ENCODE measurements at places on chromosomes 13 and 19.

GRCh38 chr13:69324090-69324886 is 783.3 kb upstream of the ATXN8OS start:
- no peak for DNase-seq

- DNase-seq = no peak
Measured at GRCh38 chr19:49605605-49606004, 14.6 kb downstream of the PRR12 start.

DNA sequence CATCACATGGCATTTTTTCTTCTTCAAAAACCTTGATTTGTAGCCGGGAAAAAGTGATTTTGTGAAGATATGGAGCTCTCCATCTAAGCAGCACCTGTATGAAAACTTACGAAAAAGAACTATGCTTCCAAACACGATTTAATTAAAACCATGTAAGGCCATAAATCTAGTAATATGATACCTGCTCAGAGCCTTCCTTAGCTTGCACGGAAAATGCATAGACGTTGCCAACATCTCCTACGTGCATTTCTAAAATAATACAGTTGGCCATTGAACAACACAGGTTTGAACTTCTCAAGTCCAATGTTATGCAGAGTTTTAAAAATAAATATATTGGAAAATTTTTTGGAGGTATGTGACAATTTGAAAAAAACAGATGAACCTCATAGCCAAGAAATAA is 59.1 kb upstream of the RNF113B start:
- no peak for DNase-seq

DNA sequence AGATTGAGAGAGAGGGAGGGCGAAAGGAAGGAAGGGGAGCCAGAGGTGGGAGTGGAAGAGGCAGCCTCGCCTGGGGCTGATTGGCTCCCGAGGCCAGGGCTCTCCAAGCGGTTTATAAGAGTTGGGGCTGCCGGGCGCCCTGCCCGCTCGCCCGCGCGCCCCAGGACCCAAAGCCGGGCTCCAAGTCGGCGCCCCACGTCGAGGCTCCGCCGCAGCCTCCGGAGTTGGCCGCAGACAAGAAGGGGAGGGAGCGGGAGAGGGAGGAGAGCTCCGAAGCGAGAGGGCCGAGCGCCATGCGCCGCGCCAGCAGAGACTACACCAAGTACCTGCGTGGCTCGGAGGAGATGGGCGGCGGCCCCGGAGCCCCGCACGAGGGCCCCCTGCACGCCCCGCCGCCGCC is at the start of gene TNFSF11:
Gene TNFSF11, plus strand, starts transcription at position 142 of the 400 bp plus-strand sequence. Its CDS starts 152 bp downstream, at position 294.
- peak; percentile 25 for DNase-seq

- DNase-seq = no peak
Measured at GRCh38 chr13:46172531-46172991, 9.4 kb downstream of the LCP1 start.

GRCh38 chr19:47135156-47135555 is 4.5 kb downstream of the SAE1 start:
- DNase-seq = no peak

DNA sequence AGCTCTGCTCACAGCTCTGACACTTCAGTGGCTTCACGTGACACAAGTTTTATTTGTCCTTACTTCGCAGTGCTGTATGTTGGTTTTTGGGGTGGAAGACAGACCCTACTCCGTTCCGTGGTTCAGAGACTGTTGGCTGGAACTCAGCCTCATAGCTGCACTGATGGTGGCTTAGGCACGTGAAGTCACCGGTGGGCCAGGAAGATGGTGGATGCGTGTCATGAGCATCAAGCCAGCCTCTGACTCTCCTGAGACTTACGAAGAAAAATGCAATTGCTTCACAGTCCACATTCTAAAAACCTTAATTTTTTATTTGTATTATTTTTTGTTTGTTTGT is 161.4 kb upstream of the SOX1 start:
- no peak for DNase-seq

DNA sequence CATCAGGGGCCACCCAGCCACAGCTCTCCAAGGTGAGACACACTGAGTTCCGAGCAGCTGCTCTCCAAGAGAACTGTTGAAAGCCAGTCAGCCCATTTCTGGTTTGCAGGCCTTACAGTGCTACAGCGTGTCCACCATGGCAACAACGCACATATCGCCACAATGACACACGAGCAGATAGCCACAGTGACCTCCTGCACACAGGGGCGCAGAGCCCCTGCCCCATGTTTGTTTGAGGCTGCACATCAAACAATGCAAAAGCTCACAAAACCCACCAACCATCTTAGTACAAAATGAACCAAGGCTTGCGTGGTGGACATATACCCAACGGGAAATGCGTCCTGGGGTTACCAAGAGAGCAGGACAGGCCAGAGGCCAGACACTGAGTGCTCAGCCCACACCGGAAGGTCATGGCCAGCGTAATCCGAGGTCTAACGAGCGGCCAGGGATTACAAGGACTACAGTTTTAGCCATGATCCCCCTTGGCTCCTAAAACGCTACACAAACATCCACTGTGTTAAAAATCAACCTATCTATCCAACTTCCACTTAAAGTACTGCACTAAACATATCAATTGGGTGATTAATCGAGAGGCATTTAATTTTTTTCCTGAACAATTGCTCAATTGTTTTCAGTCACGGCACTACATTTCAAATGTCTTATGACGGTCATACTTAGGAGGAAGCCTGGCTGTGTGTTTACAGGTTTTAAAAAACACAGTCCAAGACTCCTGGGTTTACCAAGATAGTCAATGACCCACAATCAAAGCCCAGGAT is 56.0 kb downstream of the STK24 start:
- DNase-seq = no peak

DNA sequence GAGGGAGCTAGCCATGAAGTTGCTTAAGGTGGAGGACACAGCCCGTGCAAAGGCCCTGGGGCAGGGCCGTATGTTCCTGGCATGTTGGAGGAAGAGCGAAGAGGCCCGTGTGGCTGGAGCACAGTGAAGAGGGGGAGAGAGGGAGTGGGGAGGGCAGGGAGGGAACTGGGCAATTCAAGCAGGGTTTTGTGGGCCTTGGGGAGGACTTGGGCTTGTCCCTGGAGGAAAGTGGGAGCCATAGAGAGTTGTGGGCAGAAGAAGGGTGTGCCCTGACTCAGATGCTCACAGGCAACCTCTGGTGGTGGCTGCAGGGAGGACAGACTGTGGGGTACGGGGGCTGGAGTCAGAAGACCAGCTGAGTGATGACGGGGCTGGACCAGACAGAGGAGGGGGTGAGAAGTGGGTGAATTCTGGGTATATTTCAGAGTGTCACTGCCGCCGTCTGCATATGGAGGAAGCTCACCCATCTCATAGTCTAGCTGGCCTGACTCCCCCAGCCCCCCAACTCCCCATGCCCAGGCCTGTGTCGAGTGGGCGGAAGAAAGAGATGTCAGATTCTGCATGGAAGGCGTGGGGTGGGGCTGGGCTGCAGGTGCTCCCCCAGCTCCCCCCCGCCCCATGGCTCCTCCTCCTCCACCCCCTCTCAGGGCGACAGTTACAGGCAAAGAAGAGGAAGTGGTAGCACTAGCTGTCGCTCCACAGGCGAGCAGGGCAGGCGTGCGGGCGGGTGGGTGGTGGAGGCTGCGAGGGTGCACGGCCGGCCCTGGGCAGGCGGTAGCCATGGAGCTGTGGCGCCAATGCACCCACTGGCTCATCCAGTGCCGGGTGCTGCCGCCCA is at the start of gene VAV1:
Gene VAV1, plus strand, starts transcription at position 681 of the 838 bp plus-strand sequence. Its CDS starts 100 bp downstream, at position 781.
- DNase-seq = no peak

DNA sequence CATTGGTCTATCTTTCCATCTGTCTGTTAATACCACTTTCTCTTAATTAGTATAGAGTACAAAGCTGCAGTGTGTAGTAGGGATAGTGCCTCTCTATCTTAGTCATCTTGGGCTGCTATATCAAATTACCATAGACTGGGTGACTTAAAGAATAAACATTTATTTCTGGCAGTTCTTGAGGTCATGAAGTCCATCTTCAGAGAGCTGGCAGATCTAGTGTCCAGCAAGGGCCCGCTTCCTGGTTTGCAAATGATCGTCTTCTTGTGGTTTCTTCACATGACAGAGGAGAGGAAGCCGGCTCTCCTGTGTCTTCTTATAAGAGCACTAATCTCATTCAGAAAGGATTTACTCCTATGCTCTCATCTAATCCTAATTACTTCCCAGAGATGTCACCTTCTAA is 6.1 kb downstream of the ZNF700 start:
- no peak for DNase-seq

GRCh38 chr13:101711307-101712025 is 259.0 kb downstream of the ITGBL1 start:
- DNase-seq = no peak

DNA sequence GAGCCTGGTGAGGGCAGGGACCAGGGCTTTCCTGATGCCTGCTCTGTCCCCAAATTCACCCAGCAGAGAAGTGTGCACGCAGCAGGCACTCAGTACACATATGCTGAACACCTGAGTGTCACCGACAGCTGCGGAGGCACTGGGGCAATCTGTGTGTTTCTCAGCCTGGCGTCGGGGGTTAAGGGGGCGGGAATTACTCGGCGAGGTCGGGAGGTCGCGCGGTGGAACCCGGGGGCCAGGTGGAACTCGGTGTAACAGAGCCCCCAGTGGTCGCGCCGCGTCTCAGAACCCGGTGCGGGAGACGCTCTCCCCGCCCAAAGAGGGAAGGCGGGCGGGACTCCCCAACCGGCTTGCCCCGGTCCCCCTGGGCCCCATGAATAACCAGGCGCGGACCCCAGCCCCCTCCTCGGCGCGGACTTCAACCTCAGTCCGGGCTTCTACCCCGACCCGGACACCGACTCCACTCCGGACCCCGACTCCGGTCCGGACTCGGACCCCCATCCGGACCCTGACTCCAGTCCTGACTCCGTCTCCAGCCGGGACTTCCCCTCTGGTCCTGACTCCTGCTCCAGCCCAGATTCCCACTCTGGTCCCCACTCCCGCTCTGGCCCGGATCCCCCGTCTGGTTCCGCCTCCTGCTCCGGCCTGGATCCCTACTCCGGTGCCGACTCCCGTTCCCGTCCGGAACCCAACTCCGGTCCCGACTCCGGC is at the start of gene SELENOV:
Gene SELENOV, plus strand, starts transcription at position 300 of the 711 bp plus-strand sequence. Its CDS starts 74 bp downstream, at position 374.
- no peak for DNase-seq

- DNase-seq = no peak
Measured at GRCh38 chr19:51081476-51081875, 1.2 kb downstream of the KLK14 start.

DNA sequence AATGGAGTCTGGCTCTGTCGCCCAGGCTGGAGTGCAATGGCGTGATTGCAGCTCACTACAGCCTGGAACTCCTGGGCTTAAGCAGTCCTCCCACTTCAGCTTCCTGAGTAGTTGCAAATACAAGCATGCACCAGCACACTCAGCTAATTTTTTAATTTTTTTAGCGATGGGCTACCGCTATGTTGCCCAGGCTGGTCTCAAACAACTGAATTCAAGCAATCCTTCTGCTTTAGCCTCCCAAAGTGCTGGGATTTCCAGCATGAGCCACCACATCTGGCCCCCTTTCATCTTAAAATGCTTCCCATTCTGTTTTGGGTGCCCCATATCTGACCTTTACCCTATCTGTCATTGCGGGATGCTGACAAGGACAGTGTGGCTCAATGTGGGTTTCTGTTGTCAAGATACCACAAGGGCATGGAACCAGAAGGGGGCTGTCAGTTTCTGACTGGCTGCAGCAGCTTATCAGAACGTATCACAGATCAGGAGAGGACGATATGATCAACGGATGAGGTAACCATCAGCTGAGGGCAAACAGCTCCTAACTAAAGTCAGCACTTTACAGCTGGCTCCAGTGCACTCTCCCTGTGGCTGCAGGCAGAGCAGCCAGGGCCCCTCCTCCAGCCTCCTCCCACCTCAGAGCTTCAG is 32.4 kb downstream of the GPR42 start:
- DNase-seq = no peak

- no peak for DNase-seq
Measured at GRCh38 chr19:48206397-48207093, 36.1 kb downstream of the ZSWIM9 start.

GRCh38 chr19:15241259-15241910 is 9.1 kb upstream of the EPHX3 start:
- DNase-seq = no peak

DNA sequence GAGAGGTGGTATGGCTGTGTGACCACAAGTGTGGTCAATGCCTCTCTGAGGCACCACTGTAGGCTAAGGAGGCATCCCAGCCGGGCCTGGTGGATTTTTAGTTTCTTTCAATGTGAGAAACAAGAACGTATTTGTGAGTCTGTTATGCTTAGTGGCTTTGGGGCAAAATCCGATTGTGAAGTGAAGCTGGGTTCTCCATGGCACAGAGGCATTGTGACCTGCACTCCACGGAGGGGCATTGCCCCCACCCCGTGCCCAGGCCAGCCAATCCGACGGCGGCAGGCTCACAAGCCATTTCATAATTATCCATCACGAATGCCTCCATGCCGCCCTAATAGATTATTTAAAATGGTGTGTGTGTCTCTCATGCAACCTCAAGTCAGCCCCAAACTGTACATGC is 151.6 kb downstream of the ZNF536 start:
- DNase-seq = no peak

GRCh38 chr13:33322965-33323668 is 37.6 kb upstream of the STARD13 start:
- no peak for DNase-seq

DNA sequence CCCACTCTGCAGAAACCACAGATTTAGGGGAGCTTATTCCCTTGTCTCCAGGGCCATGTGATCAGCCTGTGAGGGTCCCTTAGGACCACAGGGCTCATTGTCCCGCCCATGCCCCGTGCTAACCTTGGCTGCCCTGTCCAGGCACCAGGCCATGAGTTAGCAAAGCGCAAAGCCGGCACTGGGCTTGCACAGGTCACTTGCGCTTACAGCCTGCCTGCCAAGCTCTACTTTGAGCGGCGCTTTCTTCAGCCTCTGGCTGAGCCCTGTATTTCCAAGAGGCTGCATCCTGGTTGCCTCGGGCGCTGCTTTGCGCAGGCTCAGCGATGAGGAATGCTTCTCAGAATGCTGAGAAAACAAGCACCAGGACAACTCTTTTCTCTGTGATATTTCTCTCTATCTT is 188.0 kb downstream of the TDRD3 start:
- peak; percentile 57 for DNase-seq

DNA sequence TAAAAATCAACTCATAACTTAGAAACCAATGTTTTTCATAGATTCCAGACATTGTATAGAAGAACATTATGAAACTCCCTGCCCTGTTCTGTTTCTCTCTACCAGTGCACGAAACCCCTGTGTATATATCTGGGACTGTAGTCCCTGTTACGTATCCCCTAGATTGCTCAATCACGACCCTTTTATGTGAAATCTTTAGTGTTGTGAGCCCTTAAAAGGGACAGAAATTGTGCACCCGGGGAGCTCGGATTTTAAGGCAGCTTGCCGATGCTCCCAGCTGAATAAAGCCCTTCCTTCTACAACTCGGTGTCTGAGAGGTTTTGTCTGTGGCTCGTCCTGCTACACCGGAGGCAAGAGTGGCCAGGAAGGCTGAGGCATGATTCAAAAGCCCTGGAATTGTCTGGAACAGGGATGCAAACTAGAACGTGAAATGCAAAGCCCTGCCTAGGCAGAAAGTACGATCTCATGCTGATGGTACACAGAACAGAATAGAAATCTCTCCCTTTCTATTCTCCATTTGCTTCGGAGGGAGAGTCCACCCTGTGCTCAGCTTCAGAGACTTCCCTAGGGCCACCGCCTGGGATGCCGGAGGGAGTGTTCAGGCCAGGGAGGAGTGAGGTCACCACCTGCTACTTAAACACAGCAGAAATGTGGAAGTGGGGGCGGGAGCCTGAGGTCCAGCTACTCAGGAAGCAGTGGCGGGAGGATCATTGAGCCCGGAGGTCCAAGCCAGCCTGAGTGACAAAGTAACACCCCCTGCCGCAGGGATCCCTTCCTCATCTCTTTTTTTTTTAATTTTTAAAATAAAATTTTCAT is 758 bp upstream of the ZNF888 start:
- no peak for DNase-seq

- DNase-seq = no peak
Measured at GRCh38 chr13:72165276-72165675, 298.3 kb upstream of the DACH1 start.

Measured in NT2/D1 (cell line).